ENCODE measurements at places on chromosomes 6 and 20. TPM values are rescaled to one million over a fixed set of nuclear protein-coding genes. Genes with fewer than 3 reads are reported as not detected.

GRCh38 chr20:53865901-53866793 lies 204.2 kb downstream of the BCAS1 start:
- DNase-seq = peak; percentile 54

DNA sequence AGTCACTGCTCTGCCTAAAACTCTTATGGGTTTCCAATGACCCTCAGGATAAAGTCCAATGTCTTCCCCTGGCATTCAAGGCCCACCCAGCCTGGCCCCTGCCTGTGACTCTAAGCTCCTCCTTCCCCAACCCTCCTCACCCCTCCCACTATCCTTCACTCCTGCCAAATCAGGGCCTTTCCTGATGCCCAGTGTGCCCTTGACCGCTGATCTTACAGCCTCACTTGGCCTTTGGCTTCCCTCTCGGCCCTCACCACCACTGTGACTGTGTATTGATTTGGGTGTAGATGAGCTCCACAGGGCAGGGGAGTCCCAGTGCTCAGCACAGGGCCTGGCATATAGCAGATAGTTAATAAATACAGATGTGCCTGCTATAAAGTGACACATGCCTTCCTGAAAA lies 115.7 kb downstream of the TOX2 start:
- DNase-seq = no peak

GRCh38 chr6:11485271-11485670 lies 52.3 kb upstream of the TMEM170B start:
- DNase-seq = peak; percentile 87

GRCh38 chr20:47506335-47506734 lies 4.6 kb downstream of the NCOA3 start:
- no peak for DNase-seq

GRCh38 chr6:88708197-88708744 lies 255.1 kb downstream of the RNGTT start:
- DNase-seq = no peak

- peak; percentile 58 for DNase-seq
Observed at GRCh38 chr6:33430991-33431879, 11.4 kb downstream of the SYNGAP1 start.

- DNase-seq = no peak
Observed at GRCh38 chr6:138774370-138774769, 801 bp downstream of the CCDC28A start.

DNA sequence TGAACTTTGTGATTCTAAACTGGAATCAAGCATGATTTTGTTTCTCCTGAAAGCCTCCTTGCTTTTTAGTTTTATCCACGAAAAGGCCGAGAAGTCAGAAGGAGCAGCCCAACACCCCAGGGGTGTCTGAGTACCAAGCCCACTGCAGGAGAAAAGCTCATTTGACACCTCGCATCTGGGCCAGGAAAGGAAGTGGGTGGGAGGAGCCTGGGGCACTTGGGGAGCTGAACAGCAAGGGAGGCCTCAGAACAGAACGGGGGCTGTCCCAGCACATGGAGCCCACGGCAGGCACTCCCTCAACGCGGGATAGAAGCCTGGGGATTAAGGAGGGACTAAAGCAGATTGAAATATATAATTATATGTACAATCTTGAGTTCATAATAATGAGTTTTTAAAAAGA lies 6.6 kb downstream of the KIF25 start:
- no peak for DNase-seq

GRCh38 chr6:109082188-109082577 lies 12.5 kb downstream of the SESN1 start:
- DNase-seq = peak; percentile 12

GRCh38 chr6:116008470-116009243 lies 52.0 kb downstream of the FRK start:
- peak; percentile 63 for DNase-seq

- DNase-seq = no peak
Observed at GRCh38 chr6:15517600-15517999, 145.2 kb downstream of the DTNBP1 start.

ZCCHC3 gene
- total RNA-seq = 25.5 TPM

IPCEF1 gene
- 0.13 TPM for total RNA-seq

DNMT3B gene
- 2.3 TPM for total RNA-seq

EYS gene
- total RNA-seq = 0.03 TPM

CST1 gene
- total RNA-seq = 48.3 TPM

SYCP2 gene
- 3.9 TPM for total RNA-seq

GLP1R gene
- total RNA-seq = not detected

Data from SK-MEL-5 (cell line).